Thoracic aorta (tissue), 2 donors: ENCODE measurements at places on chromosomes 6 and 20. TPM values are rescaled to one million over a fixed set of nuclear protein-coding genes. Genes with fewer than 3 reads are reported as not detected.

Gene CDYL
- 38.2 TPM for total RNA-seq

Gene SOBP
- total RNA-seq = 10.3 TPM

Gene ASIP
- not detected for total RNA-seq

Gene IL17F
- total RNA-seq = not detected

Gene MUC21
- total RNA-seq = not detected

Gene POM121L2
- not detected for total RNA-seq

Gene SLC17A4
- total RNA-seq = not detected

Gene SASH1
- total RNA-seq = 77.0 TPM

Gene ALDH5A1
- 4.6 TPM for total RNA-seq

Gene JAG1
- 237 TPM for total RNA-seq

Gene C4B
- total RNA-seq = 108 TPM

DNA sequence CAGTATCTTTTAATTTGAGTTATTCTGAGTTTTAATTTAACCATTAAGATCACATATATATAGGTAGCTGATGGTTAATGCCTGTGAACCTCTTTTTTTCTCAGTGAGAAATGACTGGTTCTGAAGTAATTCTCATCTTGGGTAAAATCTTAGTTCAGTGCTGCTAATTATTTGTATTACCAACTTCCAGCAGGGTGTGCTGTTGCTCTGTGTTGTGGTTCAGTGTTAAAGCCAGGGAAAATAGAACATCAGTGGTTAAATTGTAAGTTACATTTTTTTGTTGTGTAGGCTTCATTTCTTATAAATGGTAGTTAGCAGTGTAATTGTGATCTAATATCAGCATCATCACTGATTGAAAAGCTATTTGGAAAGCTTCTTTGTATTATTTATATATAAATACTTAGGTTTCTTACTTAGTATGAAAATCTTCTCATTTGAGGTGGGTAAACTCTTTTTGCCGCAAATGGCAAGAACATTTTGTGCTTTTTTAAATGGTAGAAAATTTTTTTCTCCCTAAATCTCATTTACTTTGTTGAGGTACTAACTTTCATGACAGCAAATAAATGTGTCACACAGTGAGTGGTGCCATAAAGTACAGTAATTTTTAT lies 43.7 kb downstream of the CDC5L start:
- H3K4me3 ChIP-seq = peak overlapping the region; percentile 22
- peak overlapping the region; percentile 68 for H3K27ac ChIP-seq
- peaks cover 45% of the 10 kb centered on the region for H3K4me1 ChIP-seq
- H3K36me3 ChIP-seq = peaks cover 11% of the 10 kb centered on the region
- DNase-seq = no peak

- H3K27ac ChIP-seq = no peak overlapping the region
- no peak for DNase-seq
Observed at GRCh38 chr6:34108176-34108575, 37.7 kb downstream of the GRM4 start.

- H3K4me3 ChIP-seq = no peak overlapping the region
- H3K36me3 ChIP-seq = no peaks in the 10 kb centered on the region
- no peak overlapping the region for H3K27ac ChIP-seq
- no peak for DNase-seq
Observed at GRCh38 chr6:41271901-41272395, 14.5 kb downstream of the TREM1 start.

- no peaks in the 10 kb centered on the region for H3K27me3 ChIP-seq
- no peak overlapping the region for H3K4me3 ChIP-seq
- no peak overlapping the region for H3K27ac ChIP-seq
- H3K4me1 ChIP-seq = no peaks in the 10 kb centered on the region
- H3K36me3 ChIP-seq = no peaks in the 10 kb centered on the region
Observed at GRCh38 chr20:21682521-21682954, 22.9 kb upstream of the PAX1 start.

DNA sequence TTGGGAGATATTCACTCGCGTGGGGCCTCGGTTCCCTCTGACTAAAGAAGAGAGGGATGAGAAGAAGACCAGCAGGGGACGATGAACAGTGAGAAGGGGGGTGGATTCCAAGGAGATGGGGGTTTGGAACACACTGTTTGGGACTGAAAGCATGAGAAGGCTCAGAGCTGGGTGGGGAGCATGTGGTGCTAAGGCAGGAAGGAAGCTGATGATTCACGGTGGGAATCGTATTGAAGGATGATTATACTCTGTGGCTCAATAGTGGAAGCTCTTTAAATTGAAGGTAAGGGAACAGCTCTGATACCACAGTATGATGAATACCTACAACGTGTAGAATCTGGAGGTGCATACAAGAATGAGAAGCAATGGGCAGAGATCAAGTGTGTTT lies 117.5 kb upstream of the KCNK16 start:
- no peak overlapping the region for H3K27ac ChIP-seq
- no peak overlapping the region for H3K4me3 ChIP-seq
- DNase-seq = no peak
- no peaks in the 10 kb centered on the region for H3K36me3 ChIP-seq
- H3K4me1 ChIP-seq = no peaks in the 10 kb centered on the region
- no peaks in the 10 kb centered on the region for H3K27me3 ChIP-seq

DNA sequence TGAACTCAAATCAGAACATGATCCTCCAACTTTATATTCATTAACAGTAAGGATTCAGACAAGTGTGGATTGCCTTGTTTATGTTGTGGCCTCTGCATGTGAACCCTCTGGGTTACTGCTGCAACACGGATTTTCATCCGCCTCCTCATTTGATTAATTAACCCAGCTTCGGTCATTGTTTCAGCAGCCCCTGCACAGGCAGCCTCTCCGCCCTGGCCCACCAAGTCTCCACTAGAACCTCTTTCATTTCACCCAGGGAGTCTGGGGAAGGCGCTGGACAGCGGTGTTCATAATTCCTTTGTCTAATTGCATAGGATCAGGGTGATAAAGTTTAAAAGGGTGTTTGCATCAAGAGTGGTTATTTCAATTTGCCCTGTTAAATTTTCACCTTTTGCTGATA lies 15.7 kb downstream of the NKX2-2 start:
- H3K4me3 ChIP-seq = no peak overlapping the region
- no peaks in the 10 kb centered on the region for H3K36me3 ChIP-seq
- H3K27ac ChIP-seq = no peak overlapping the region
- no peaks in the 10 kb centered on the region for H3K27me3 ChIP-seq
- H3K4me1 ChIP-seq = no peaks in the 10 kb centered on the region

DNA sequence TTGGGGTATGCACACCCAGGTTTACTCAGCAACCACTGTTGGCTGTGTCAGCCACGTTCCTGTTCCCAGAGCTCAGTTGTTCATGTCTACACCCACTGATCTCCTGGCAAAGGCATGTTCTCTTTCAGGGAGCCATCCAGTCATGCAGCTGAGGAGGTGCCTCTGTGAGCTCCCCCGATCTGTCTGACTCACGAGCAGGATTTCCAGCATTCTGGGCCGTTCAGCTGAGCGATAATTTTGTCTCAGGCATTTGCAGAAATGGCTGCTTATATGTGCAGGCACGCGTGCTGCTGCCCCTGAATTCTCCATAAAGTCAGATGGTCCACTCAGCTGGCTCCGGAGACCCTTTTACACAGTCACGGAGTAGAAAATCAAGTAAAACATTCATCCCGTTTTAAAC lies 78.4 kb upstream of the IYD start:
- DNase-seq = no peak
- no peaks in the 10 kb centered on the region for H3K27me3 ChIP-seq
- H3K4me1 ChIP-seq = no peaks in the 10 kb centered on the region
- H3K4me3 ChIP-seq = no peak overlapping the region

DNA sequence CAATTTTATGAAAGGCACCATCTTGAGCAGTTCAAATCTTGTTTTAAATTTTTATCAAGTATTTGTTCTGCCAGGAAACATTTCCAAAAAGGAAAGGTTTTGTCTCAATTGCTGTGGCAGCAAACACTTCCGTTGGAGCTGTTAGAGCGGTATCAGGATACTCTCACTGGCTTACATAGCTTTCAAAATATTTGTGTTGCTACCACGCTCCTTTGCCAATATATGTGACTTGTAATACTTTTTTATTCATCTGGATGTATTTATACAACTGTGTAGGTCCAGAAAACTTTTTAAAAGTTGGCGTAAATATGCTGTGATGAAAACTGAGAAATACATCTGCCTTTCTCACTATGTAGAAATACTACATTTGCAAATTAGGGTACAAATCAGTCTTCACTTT lies 37.8 kb upstream of the NHSL1 start:
- H3K27me3 ChIP-seq = no peaks in the 10 kb centered on the region
- H3K36me3 ChIP-seq = no peaks in the 10 kb centered on the region
- peaks cover 5% of the 10 kb centered on the region for H3K4me1 ChIP-seq
- H3K4me3 ChIP-seq = no peak overlapping the region
- no peak for DNase-seq

GRCh38 chr6:78089531-78089930 lies 436.7 kb downstream of the MEI4 start:
- H3K36me3 ChIP-seq = no peaks in the 10 kb centered on the region
- H3K27me3 ChIP-seq = no peaks in the 10 kb centered on the region
- H3K4me3 ChIP-seq = no peak overlapping the region

DNA sequence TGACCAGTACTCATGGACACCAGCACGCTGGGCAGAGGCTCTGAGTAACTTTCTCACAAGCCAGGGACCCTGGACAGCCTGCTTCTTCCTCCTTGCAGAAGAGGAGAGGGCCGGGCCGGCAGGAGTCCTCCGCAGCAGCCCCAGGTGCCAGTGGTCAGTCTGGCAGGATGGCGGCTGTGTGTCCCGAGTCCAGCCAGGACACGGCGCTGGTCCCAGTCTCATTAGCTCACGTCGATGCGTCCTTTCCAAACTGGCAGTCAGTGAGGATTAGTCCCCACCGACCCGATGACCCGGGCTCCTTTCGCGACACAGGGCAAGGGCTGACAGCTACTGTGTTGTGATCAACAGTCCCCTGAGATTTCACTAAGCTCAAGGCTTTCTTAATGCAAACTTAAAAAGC lies 267.0 kb downstream of the TAF4 start:
- H3K36me3 ChIP-seq = no peaks in the 10 kb centered on the region
- peaks cover 7% of the 10 kb centered on the region for H3K4me1 ChIP-seq
- H3K27me3 ChIP-seq = no peaks in the 10 kb centered on the region
- DNase-seq = no peak
- H3K27ac ChIP-seq = no peak overlapping the region

DNA sequence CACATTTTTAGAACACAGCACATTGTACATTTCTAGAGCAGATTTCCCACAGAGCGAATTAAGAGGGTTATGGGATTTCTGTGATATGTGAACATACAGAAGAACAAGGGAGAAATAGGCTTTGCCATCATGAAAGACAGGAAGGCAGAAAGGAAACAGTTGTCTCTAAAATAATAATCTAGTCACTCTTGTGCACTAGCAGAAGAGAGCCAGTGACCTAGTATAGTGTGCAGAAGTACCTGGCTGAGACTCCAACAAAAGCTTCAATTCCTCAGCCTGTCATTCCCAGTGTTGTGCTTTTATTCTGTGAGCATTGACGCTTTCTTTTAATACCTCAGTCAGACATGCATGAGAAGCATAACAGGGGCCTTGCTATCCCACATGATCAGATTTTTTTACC lies 17.8 kb upstream of the DCBLD1 start:
- no peak overlapping the region for H3K4me3 ChIP-seq
- no peaks in the 10 kb centered on the region for H3K4me1 ChIP-seq
- no peaks in the 10 kb centered on the region for H3K27me3 ChIP-seq
- H3K27ac ChIP-seq = no peak overlapping the region
- no peak for DNase-seq

- no peaks in the 10 kb centered on the region for H3K4me1 ChIP-seq
- H3K27me3 ChIP-seq = no peaks in the 10 kb centered on the region
- no peak overlapping the region for H3K27ac ChIP-seq
- no peaks in the 10 kb centered on the region for H3K36me3 ChIP-seq
- DNase-seq = no peak
Observed at GRCh38 chr6:52399511-52400312, 20.4 kb upstream of the EFHC1 start.

DNA sequence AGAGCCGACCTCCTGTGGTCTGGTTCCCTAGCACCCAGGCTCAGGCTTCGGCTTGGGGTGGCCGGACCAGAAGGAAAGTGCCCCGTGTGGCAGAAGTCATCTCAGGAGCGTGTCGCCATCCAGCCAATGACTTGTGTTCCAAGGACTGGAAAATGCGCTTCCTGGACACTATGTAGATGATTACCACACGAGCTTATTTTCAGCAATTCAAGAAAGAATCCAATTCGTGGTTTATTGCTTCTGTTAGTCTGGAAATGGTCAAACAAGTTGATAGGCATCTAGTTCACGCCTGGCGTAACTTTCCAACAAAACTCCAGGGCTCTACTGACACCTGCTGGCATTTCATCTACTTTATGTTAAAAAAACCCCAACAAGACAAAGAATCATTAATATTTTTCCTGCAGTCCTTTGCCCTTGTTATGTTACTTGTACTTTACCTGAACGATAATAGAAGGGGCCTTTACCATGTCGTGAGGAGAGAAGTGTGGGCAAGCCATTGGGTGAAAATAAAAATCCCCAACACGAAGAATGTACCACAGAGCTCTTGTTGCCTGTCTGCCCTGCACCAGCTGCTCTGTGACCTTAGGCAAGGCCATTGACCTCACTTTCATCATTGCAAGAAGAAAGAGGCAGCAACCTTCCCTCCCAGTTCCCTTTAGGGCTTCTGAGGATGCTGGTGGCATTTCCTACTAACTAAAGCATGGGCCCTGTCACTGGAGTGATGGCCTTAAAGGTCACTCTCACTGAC lies 154.7 kb upstream of the LAMP5 start:
- H3K36me3 ChIP-seq = no peaks in the 10 kb centered on the region
- H3K4me3 ChIP-seq = no peak overlapping the region

DNA sequence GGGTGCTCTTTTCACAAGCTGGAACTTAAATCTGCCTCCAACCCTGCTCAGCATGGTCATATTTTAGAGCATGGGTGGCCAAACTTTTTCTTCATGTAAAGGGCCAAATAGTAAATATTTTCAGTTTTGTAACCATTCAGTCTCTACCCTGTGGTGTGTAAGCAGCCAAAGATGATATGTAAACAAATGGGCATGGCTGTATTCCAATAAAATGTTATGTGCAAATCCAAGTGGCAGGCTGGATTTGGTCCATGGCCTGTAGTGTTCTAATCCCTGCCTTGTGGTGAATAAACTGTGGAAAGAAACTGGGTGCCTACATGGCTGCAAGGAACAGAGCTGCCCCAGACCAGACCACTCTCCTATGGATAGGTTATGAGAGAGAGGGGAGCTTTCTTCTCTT lies 32.7 kb downstream of the OGFRL1 start:
- H3K27ac ChIP-seq = no peak overlapping the region
- no peak for DNase-seq
- no peaks in the 10 kb centered on the region for H3K36me3 ChIP-seq
- H3K4me3 ChIP-seq = no peak overlapping the region
- H3K4me1 ChIP-seq = no peaks in the 10 kb centered on the region

DNA sequence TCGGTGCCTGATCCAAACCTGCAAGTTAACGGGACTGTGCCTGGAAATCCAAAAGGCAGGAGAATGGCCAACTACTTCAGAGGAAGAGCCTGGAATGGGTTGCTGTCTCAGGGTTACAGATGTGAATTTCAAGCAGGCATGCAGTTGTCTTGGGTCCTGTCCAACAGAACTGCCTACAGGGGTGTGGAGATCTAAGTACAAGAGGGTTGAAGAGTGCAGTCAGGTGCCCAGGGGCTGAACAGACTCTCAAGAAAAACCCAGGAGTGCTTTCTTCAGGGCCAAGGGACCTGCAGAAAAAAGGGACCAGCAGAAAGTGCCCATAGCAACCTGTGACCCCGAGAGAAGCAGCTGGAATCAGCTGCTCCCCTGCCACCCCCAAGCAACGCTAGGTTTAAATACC lies 71.0 kb downstream of the PREP start:
- no peak overlapping the region for H3K27ac ChIP-seq
- DNase-seq = no peak
- no peaks in the 10 kb centered on the region for H3K27me3 ChIP-seq
- H3K36me3 ChIP-seq = no peaks in the 10 kb centered on the region
- peaks cover 9% of the 10 kb centered on the region for H3K4me1 ChIP-seq
